ENCODE measurements at places on chromosomes 5 and 9. TPM values are rescaled to one million over a fixed set of nuclear protein-coding genes. Genes with fewer than 3 reads are reported as not detected.

The NMUR2 gene
- total RNA-seq: not detected

The FABP6 gene
- not detected for total RNA-seq

The CNTFR gene
- total RNA-seq: not detected

The CCIN gene
- total RNA-seq: 0.14 TPM

The MEIKIN gene
- total RNA-seq: 0.55 TPM

The ARHGEF39 gene
- 13.4 TPM for total RNA-seq

The CER1 gene
- total RNA-seq: not detected

The PCDHGA6 gene
- total RNA-seq: 0.33 TPM

The KLF4 gene
- total RNA-seq: 1.1 TPM

The TSLP gene
- 0.58 TPM for total RNA-seq

DNA sequence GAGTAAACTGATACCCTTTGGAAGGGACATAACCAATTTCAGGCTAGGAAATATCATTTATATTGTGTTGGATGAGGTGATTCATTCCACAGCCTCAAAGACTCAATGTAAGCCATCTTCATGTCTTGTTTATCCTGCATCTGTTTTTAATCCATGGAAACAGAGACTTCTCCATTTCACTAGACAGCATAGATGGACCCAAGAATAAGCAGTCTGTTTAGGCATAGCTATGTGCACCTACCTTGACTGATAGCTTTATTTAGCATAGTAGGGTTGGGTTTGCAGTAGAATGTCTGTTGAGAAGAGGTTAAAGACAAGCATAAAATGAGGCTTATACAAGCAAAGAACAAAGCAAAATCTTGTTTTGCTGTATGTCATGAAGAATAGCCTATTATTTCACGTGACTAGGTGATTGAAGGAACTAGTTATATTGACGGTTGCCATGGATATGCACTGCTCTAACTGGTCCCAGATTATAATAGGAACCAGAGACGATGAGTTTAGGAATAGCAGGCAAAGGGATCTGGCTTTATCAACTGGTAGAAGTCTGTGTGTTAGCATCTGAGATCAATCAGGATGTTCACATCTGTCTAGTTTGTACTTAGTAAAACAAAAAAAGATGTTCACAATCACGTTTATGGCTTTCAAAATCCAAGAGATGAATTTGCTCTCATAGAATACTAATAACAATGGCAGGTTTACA is 154.8 kb upstream of the KLF9 start:
- peaks cover 1% of the 10 kb centered on the region for H3K36me3 ChIP-seq
- no peak for DNase-seq
- H3K27ac ChIP-seq: no peak overlapping the region
- H3K27me3 ChIP-seq: peaks cover 3% of the 10 kb centered on the region
- no peak overlapping the region for H3K4me3 ChIP-seq
- H3K4me1 ChIP-seq: peaks cover 25% of the 10 kb centered on the region

- no peak for DNase-seq
- H3K27me3 ChIP-seq: no peaks in the 10 kb centered on the region
- H3K27ac ChIP-seq: no peak overlapping the region
- no peak overlapping the region for H3K4me3 ChIP-seq
- no peaks in the 10 kb centered on the region for H3K36me3 ChIP-seq
- no peaks in the 10 kb centered on the region for H3K4me1 ChIP-seq
Observed at GRCh38 chr5:163880302-163880701, 374.9 kb downstream of the MAT2B start.

GRCh38 chr5:81908044-81908443 is 63.8 kb upstream of the ATG10 start:
- no peak overlapping the region for H3K27ac ChIP-seq
- no peaks in the 10 kb centered on the region for H3K36me3 ChIP-seq
- no peak overlapping the region for H3K4me3 ChIP-seq
- no peak for DNase-seq
- no peaks in the 10 kb centered on the region for H3K27me3 ChIP-seq
- H3K4me1 ChIP-seq: no peaks in the 10 kb centered on the region

- H3K4me1 ChIP-seq: no peaks in the 10 kb centered on the region
- H3K36me3 ChIP-seq: no peaks in the 10 kb centered on the region
- no peak overlapping the region for H3K27ac ChIP-seq
- no peak for DNase-seq
Observed at GRCh38 chr5:116778651-116779280, 204.1 kb upstream of the SEMA6A start.

GRCh38 chr5:73564018-73564417 is 1.4 kb downstream of the ANKRA2 start:
- peaks cover 23% of the 10 kb centered on the region for H3K4me1 ChIP-seq
- H3K27me3 ChIP-seq: no peaks in the 10 kb centered on the region
- peak overlapping the region; percentile 98 for H3K27ac ChIP-seq
- peak overlapping the region; percentile 89 for H3K4me3 ChIP-seq

DNA sequence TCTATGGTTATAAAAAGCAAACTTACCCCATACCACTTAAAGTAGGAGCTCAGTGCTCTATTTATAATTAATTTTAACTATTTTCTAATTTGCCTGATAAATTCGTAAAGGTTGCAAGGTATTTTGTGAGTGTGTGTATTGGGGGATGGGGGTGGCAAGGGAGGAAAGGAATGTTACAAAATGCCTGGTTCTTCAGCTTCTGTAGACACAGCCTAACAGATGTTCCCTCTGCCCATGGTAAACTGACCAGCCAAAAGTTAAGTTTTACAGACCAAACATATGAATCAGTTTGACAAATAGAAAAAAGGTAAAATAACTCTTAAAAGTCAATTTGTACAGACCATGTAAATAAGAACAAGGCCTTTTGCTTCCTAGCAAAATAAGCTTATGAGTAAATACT is 232.6 kb downstream of the KIAA0825 start:
- DNase-seq: no peak
- no peaks in the 10 kb centered on the region for H3K27me3 ChIP-seq
- H3K36me3 ChIP-seq: no peaks in the 10 kb centered on the region
- no peaks in the 10 kb centered on the region for H3K4me1 ChIP-seq

- H3K36me3 ChIP-seq: peaks cover 41% of the 10 kb centered on the region
- H3K4me3 ChIP-seq: no peak overlapping the region
- H3K27ac ChIP-seq: no peak overlapping the region
- no peak for DNase-seq
- no peaks in the 10 kb centered on the region for H3K27me3 ChIP-seq
Observed at GRCh38 chr5:132611965-132612364, 46.0 kb upstream of the IL13 start.

GRCh38 chr5:64874753-64875152 is 106.0 kb downstream of the CWC27 start:
- H3K4me3 ChIP-seq: no peak overlapping the region
- no peak overlapping the region for H3K27ac ChIP-seq
- peaks cover 7% of the 10 kb centered on the region for H3K36me3 ChIP-seq
- no peaks in the 10 kb centered on the region for H3K27me3 ChIP-seq
- no peak for DNase-seq

DNA sequence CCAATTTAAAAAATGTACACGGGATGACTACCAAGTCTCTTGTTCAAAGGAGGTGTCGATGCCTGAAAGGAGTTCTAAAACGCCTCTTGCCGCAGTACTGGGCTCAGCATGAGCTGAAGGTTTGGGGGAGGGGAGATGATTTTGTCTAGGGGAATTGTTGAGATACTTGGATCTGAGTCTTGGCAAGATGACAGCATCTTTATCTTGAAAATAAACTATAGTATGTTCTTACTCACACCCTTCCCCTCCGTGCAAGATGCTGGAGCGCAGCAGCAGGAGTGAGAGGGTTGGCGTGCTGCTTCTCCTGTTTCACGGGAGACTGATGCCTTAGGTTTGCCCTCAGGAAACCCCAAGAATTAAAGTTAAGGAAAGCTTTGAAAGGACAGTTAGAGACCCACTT is 47.3 kb downstream of the FAM78A start:
- no peak for DNase-seq
- no peak overlapping the region for H3K4me3 ChIP-seq
- no peak overlapping the region for H3K27ac ChIP-seq
- peaks cover 9% of the 10 kb centered on the region for H3K4me1 ChIP-seq

- peaks cover 12% of the 10 kb centered on the region for H3K27me3 ChIP-seq
- no peak overlapping the region for H3K4me3 ChIP-seq
- no peaks in the 10 kb centered on the region for H3K4me1 ChIP-seq
- DNase-seq: no peak
- no peaks in the 10 kb centered on the region for H3K36me3 ChIP-seq
Observed at GRCh38 chr9:115237385-115237998, 119.5 kb upstream of the TNC start.

DNA sequence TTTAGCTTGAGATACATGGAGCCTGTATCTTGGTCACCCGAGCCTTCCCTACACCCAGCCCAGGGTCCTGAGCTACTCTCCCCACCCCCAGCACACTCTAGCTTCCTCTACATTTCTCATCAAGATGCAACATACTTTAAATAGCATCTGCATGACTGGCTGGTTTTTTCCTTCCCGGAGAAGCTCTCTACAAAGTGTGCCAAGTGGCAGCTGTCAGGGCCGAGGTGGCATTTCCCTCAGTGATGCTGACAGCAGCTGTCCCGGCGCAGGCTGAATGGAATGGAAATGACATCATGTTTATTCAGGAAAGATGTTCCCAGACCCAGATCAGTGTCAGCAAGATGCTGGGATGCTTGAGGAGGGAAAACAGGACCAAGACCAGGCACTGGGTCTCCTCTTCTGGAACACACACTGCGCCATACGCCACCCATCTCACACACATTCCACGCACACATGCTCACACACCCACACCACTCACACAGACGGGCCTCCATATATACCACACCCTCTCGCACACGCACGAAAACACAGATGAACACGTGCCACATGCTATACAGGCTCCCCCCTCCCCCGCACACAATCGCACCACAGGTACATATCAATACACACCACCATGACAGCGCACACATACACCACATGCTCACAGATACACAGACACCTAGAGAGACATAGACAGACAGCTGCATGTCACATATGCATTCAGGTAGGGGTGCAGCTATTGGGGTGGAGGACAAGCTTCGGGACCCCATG is 67.8 kb downstream of the LHX2 start:
- no peak overlapping the region for H3K4me3 ChIP-seq
- H3K36me3 ChIP-seq: no peaks in the 10 kb centered on the region
- peaks cover 12% of the 10 kb centered on the region for H3K27me3 ChIP-seq
- H3K27ac ChIP-seq: no peak overlapping the region
- no peaks in the 10 kb centered on the region for H3K4me1 ChIP-seq
- no peak for DNase-seq

- no peaks in the 10 kb centered on the region for H3K4me1 ChIP-seq
- no peak overlapping the region for H3K4me3 ChIP-seq
- DNase-seq: no peak
- H3K27ac ChIP-seq: no peak overlapping the region
- no peaks in the 10 kb centered on the region for H3K36me3 ChIP-seq
Observed at GRCh38 chr5:51968756-51969155, 585.5 kb downstream of the ISL1 start.

DNA sequence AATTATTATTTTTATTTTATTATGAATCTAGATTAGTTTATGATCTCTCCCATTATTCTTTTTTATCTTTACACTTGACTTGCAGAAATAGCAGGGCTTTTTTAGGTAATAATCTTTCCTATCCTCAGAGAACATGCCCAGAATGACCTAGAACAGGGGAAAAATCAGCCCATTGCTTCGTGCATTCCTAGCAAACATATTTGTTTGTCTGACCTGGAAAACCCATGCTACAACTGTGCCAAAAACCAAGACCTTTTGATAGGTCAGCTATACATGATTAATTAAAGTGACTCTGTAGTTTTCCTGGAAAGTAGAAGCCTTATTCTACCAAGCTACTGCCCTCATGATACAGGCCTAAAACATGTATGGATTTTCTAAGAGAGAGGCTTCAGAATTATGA is 24.1 kb upstream of the CCDC112 start:
- H3K4me3 ChIP-seq: no peak overlapping the region
- no peaks in the 10 kb centered on the region for H3K4me1 ChIP-seq
- no peaks in the 10 kb centered on the region for H3K36me3 ChIP-seq
- H3K27ac ChIP-seq: no peak overlapping the region
- no peak for DNase-seq

DNA sequence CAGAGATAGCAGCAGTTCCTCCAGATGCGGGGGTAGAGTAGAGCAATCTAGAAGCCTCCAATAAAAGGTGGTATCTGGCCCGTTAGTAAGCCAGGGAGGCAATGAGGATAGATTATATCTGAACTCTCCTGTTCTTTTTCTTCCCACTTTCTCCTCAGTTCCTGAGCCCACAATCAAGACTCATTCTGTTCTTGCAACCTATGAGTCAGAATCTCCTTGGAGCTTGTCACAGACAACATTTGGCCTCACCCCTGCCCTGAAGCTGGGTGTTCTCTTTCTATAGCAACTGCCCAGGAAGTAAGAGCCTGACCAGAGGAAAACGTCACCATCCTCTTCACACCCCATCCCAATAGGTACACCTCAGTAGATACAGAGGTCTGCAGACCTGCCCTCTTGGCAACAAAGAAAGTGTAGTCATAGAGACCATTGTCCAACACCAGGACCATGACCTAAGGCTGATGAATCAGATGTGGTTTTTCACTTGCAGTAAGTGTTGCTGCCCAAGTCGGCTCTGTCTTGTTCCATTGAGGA is 76.3 kb upstream of the PCA3 start:
- no peak for DNase-seq
- no peak overlapping the region for H3K27ac ChIP-seq
- H3K4me1 ChIP-seq: peaks cover 10% of the 10 kb centered on the region

- no peak overlapping the region for H3K27ac ChIP-seq
- H3K36me3 ChIP-seq: no peaks in the 10 kb centered on the region
- no peaks in the 10 kb centered on the region for H3K4me1 ChIP-seq
Observed at GRCh38 chr5:75837258-75837841, 120.1 kb upstream of the POC5 start.

GRCh38 chr5:135392256-135392655 is 6.8 kb downstream of the MACROH2A1 start:
- H3K4me3 ChIP-seq: no peak overlapping the region
- no peak for DNase-seq
- peaks cover 31% of the 10 kb centered on the region for H3K36me3 ChIP-seq
- no peaks in the 10 kb centered on the region for H3K27me3 ChIP-seq

DNA sequence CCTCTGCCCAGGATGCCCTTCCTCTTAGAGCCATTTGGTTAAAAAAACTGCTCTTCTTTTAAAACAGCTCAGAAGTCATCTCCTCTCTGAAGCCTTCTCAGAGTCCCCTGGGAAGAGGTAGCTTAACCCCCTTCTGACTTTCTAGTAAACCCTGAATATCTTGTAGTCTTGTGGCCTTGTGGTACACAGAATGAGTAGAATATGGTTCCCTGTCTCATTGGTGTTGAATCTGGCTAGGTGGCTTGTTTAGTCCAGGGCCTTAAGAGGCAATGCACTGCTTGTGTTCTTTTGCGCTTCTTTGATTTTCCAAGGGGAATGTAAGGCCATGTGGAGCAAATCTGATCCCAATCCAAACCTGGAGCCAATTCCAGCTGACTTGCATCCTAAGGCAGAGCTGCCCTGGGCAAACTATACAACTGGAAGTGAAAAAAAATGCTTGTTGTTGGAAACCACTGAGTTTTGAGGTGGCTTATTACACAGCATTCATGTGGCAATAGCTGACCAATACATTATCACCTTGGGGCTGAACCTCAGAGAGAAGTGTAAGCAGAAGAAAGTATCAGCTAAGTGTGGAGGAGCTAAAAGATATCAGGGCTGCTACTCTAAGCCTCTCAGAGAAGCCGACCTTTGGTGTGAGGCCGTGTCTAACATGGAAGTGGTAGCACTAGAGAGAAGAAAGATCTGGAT is 31.0 kb downstream of the ALG2 start:
- peaks cover 31% of the 10 kb centered on the region for H3K4me1 ChIP-seq
- H3K36me3 ChIP-seq: peaks cover under 1% of the 10 kb centered on the region
- H3K27ac ChIP-seq: no peak overlapping the region

- H3K27me3 ChIP-seq: peaks cover 3% of the 10 kb centered on the region
- no peak for DNase-seq
- no peak overlapping the region for H3K27ac ChIP-seq
- H3K36me3 ChIP-seq: no peaks in the 10 kb centered on the region
- peaks cover 3% of the 10 kb centered on the region for H3K4me1 ChIP-seq
- no peak overlapping the region for H3K4me3 ChIP-seq
Observed at GRCh38 chr9:130993303-130994030, 15.5 kb upstream of the LAMC3 start.

Measured in activated naive CD8-positive, alpha-beta T cell treated with anti-CD3 and anti-CD28 coated beads, Interleukin-2, amount 10 ng/mL, durations not matched to agents 7 days and 5 days (primary cell).